NCI-H1930 (cell line): ENCODE measurements at places on chromosomes 4 and X.

GRCh38 chr4:68272380-68272779 lies 26.9 kb upstream of the TMPRSS11B start:
- DNase-seq: no peak

DNA sequence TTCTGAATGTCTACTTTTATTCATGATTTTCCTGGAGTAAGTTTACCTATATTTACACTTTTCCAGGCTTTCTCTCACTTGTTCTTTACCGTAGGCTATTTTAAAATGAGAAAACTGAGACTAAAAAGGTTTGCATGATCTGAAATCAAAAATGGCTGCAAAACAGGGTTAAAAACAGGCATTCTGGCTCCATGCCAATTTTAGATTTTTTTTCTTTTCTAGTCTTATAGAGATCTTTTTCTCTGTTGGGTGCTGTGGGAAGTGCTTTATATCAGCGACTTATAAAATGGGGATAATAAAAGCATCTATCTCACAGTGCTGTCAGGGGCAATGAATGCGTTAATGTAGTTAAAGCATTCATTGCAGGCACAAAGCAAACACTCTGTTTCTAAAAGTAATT lies 294.8 kb downstream of the PACRGL start:
- DNase-seq: no peak

- DNase-seq: no peak
Observed at GRCh38 chr4:29046781-29047180, 1673.4 kb upstream of the PCDH7 start.

DNA sequence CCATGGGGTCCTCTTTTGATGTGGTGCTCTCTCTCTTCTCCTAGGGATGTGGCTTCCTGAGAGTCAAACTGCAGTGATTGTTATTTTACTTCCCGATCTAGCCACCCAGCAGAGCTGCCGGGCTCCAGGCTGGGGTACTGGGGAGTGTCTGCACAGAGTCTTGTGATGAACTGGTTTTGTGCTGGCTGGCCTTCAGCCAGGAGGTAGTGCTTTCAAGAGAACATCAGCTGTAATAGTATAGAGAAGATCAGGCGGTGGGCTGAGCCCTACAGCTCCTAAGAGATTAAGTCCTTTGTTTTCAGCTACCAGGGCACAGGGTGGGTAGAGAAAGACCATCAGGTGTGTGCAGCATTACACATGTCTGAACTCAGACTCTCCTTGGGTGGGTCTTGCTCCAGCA lies 59.0 kb upstream of the AGTR2 start:
- no peak for DNase-seq

DNA sequence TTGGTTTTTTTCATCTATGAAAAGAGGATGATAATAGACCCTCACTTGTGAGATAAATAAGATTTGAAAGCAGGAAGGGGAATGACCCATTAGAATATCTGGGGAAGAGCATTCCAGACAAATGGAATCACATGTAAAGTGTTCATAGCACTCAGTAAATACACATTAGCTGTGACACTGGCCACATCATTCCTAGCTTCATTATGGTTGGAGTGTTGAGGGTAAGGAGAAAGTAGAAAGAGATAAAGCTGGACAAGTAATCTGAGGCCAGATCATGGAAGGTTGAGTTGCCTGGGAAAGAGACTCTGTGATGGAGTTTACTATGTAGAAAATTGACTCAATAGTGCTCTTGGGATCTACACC lies 6.9 kb upstream of the PGRMC1 start:
- no peak for DNase-seq

- DNase-seq: no peak
Observed at GRCh38 chr4:91961504-91961903, 342.3 kb upstream of the GRID2 start.

- DNase-seq: no peak
Observed at GRCh38 chr4:7540654-7541413, 106.1 kb upstream of the PSAPL1 start.

- no peak for DNase-seq
Observed at GRCh38 chr4:16125571-16126445, 42.0 kb upstream of the PROM1 start.

- no peak for DNase-seq
Observed at GRCh38 chr4:122976111-122976510, 53.7 kb upstream of the NUDT6 start.

DNA sequence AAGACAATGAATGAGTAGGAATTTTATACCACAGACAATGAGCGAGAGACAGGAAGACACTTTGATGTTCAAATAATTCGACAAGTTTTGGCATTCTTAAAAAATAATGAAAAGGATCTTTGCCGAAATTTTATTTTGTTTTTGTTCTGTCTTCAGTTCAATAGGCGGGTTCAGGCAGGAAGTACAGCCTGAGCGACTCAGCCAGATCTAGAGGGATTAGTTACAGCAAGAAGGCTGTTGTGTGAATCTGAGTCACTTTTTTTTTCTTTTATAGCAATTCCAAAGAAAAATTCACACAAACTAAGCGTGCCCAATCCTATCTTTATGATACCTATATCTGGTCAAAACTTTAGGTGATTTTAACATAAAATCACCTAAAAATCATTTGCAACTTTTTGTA lies 505.4 kb upstream of the FAM241A start:
- DNase-seq: no peak

DNA sequence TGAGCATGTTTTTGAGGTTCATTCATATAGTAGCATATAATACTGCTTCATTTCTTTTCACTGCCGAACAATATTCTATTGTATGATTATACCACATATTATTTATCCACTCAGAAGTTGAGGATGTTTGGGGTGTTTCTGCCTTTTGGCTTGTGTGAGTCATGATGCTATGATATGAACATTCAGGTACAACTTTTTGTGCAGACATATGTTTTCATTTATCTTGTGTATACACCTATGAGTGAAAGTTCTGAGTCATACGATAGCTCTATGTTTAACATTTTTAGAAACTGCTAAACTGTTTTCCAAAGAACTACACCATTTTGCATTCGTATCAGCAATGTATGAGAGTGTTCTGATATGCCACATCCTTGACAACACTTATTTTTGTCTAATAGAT lies 57.7 kb downstream of the SHROOM4 start:
- DNase-seq: no peak

DNA sequence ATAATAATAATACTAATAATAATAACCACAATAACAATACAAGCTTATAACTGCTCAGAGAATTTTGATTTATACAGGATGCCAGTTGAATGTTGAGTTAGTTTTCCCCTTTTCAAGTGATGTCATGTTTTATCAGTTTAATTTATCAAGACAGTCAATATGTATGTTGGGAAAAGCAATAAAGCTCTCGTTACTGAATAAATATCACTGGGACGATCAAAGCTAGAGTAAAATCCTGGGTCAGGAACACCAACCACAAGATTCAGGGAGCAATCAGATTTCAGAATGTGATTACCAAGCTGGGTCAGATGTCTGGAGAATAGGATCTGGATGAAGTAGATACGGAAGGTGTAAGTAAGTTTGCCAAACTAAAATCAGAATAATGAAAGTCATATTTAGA lies 179.6 kb downstream of the GRID2 start:
- DNase-seq: no peak

DNA sequence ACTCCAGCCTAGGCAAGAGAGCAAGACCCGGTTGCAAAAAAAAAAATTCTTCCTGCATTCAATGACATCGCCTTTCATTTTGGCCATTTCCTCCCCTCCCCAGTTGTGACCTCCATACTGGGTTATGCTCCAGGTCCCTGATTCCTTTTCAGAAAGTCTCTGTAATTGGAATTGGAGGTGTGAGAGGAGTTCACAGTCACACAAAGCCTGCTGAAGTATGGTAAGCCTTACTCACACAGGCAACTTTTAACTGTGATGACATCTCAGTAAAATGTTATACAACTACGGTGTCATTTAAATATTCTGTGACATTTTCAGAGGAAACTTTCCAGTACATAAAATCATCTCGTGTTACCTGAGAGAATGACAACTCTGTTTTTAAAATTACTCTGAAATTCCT lies 73.6 kb downstream of the CEP44 start:
- DNase-seq: no peak

- DNase-seq: no peak
Observed at GRCh38 chr4:8542776-8543525, 37.2 kb upstream of the GPR78 start.

- no peak for DNase-seq
Observed at GRCh38 chrX:79367907-79368306, 773 bp upstream of the ITM2A start.

DNA sequence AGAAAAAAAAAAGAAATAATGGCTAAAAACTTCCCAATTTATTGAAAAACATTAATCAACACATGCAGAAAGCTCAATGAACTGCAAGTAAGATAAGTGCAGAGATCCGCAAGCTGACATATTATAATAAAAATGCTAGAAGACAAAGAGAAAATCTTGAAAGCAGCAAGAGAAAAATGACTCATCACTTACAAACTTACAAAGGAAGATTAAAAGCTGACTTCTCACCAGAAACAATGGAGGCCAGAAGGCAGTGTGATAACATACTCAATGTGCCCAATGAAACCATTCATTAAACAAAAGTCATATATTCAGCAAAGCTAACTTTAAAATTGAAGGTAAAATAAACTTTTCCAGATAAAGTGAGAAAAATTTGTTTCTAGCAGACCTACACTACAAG lies 7.3 kb upstream of the BRWD3 start:
- DNase-seq: no peak

DNA sequence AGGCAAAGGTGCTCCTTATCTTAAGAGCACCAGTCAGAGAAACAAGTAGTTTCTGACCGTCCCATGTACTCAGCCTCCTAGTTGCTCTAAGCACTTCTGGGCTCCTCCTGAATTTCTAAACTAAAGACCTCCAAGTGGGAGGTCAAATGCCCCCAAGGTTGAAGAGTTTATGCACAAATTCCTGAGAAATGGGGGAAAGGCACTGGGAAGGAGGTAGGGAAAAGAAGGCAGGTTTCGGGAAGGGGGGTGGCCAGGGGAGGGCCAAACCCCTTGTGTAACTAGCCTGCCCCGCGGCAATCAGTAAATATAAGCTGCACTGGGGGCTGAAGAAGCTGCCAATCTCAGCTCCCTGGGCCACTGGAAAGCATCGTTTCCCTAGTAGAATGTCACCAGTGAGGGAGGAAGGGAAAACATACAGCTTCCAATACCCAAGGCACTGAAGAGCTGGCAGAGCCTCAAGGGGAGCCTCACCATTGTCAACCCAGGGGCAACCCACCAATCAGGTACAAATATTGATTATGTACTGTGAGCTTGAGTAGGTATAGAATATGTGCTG lies 3.4 kb downstream of the FOXO4 start:
- no peak for DNase-seq

GRCh38 chr4:1812720-1813119 lies 19.6 kb downstream of the FGFR3 start:
- no peak for DNase-seq

DNA sequence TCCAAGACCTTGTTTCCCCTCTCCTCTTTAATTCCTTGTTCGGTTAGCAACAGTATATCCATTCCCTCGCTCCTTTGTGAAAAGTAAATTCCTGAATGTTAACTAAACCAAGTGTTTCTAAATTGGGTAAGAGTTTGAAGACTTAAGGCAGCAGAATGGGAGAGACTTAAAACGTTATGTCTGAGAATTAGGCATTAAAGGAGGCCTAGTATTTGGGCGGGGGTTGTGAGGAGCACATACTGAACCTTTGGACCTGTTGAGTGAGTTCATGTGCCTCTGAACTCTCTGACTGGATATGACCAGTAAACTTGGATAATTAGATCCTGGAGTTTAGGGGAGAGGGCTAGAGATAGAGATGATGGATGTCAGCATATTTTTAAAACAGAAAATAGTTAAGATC lies 1.2 kb downstream of the MSMO1 start:
- no peak for DNase-seq

DNA sequence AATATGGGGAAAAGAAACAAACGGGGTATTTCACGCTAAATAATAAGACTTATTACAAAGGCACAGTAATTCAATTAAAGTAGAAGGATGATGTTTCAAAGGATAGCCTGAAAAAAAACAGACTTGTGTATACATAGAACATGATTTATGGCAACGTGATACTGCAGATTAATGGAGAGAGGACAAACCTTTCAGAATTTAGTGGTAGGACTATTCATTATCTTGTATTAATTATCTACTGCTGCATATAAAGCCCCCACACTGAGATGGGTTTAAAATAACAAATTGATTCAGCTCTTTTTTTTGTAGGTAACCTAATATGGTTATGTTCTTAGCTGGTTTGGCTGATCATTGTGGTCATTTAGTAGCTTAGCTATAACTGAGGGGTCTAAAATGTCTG lies 1269.0 kb downstream of the FSTL5 start:
- no peak for DNase-seq

DNA sequence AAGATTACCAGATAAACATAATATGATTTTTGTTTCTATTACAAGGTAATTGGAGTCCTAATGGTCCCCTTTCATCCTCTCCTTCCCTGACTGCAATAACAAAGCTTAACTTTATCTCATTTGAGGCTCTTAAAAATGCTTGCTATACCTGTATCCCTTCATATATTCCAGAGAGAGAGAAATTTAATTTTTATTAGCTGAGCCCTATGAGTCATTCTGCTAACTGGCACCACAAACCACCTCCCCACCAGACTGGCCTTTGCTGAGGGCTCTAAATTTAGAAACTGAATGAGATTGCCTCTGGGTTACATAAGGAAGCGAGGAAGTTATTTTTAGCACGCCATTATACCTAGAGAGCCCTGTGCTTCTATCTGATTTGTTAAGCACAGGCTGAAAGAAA lies 27.4 kb downstream of the CBLL2 start:
- peak; percentile 31 for DNase-seq

DNA sequence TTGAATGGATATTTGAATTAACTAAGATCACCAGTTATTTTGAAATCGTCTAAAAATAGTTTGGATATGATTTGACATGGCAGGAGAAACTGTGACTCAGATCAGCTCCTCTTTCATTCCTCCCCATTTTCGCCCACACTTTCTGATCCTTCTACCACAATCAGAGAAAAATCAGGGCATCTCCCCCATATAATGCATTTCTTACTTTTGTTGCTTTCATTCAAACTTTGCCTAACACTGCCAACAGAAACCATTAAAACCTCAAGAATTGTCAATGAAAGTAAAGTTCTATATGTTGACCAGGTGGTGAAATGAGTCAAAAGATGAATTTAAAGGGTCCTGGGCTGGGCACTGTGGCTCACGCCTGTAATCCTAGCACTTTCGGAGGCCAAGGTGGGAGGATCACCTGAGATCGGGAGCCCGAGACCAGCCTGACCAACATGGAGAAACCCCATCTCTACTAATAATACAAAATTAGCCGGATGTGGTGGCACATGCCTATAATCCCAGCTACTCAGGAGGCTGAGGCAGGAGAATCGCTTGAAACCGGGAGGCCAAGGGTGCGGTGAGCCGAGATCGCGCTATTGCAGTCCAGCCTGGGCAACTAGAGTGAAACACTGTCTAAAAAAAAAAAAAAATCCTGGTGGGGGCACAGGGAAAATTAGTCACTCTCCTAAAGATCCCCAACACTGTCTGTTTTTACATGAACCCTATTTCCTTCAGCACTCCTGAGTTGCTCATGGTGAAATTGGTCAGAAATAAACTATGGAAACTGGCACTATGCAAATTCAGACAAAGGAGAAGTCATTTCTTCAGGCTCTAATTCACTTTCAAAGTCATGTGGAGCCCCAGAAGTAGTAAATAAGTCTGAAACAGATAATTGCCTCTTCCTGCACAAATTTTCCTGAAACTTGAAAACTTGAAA lies 122.8 kb upstream of the NOCT start:
- DNase-seq: no peak

- DNase-seq: no peak
Observed at GRCh38 chr4:80798082-80798481, 232.4 kb upstream of the BMP3 start.
